ENCODE measurements at places on chromosomes 1 and 21. TPM values are rescaled to one million over a fixed set of nuclear protein-coding genes. Genes with fewer than 3 reads are reported as not detected.

Gene LCE7A
- total RNA-seq = not detected

Gene PTPN7
- total RNA-seq = 0.25 TPM

Gene KRTAP7-1
- total RNA-seq = not detected

Gene AGMAT
- total RNA-seq = 0.25 TPM

Gene FCRLB
- total RNA-seq = 0.74 TPM

Gene ARID4B
- total RNA-seq = 55.6 TPM

Gene UMODL1
- not detected for total RNA-seq

Gene PTPRF
- 60.7 TPM for total RNA-seq

Gene C4BPA
- total RNA-seq = not detected

Gene LRRC38
- total RNA-seq = under 0.01 TPM

Gene PTCH2
- total RNA-seq = 1.7 TPM

Gene GPR25
- total RNA-seq = 0.25 TPM

Gene SIK1
- total RNA-seq = 5.9 TPM

Gene OR6K6
- total RNA-seq = not detected

Gene RIMKLA
- 20.9 TPM for total RNA-seq

Gene OR2L5
- 0.25 TPM for total RNA-seq

Gene TBX15
- 0.98 TPM for total RNA-seq

Gene BLACAT1
- total RNA-seq = 1.5 TPM

Gene TIAM1
- 24.3 TPM for total RNA-seq

Gene ACTL8
- total RNA-seq = not detected

Gene CHIA
- not detected for total RNA-seq

Gene TOMM20
- total RNA-seq = 169 TPM

Gene GPR37L1
- total RNA-seq = 1.2 TPM

Gene RPS6KA1
- 3.4 TPM for total RNA-seq

Gene ZNF672
- 11.1 TPM for total RNA-seq
